CD4-positive, alpha-beta T cell treated with Interferon alpha-2 for 1 hour (primary cell): ENCODE measurements at places on chromosomes 2 and 18.

DNA sequence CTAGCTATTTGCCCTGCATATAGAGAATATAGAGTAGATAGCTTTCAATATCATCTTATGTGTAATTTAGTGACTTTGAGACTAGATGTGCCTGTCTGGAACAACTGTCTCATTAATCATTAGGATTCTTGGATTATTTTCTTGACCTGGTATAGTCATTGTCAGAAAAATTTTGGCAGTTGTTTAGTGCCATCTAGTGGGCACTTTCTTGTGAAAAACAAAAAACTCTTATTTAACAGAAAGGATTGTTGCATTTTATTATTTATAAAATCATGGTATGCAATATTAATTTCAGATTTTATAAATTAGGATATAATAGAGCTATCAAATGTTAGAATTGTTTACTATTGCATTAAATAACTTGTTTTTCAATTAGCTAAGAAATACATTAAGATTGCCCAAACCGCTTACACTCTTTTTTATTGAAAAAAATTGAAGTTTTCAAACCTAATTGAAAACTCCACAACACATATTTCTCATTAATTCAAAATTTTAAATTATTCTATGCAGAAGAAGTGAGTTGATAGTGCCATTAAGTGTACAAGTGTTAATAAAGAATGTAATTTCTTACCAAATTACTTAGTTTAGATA, 80.3 kb downstream of the DYNAP start:
- peak; percentile 38 for DNase-seq

DNA sequence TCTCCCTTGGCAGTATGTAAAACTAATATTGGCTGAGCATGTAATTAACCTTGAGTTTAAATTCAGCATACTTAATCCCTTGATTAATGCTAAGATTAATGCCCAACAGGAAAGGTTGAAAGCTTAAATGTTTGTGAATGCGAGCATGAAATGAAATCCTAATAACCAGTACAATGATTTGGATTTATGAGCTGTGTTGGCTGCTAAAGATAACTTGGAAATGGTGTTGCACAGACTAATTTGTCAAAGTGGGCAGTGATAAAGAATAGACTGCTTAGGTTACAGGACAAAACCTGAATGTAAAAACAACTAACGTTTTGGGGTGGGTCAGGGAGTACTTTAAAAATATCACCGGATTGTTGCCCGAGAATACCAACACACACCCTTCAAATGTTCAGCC, 70.6 kb downstream of the MGAT5 start:
- no peak for DNase-seq

DNA sequence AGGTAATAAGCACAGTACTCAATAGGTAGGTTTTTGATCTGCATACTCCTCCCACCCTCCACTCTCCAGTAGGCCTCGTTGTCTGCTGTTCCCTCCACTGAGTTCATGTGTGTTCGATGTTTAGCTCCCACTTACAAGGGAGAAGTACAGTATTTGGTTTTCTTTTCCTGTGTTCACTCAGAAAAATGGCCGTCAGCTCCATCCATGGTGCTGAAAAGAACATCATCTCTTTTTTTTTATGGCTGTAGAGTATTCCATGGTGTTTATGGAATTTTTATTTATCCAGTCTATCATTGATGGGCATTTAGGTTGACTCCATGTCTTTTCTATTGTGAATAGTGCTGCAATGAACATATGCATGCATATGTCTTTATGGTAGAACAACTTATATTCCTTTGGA, 849.7 kb upstream of the NRXN1 start:
- DNase-seq, result no peak

DNA sequence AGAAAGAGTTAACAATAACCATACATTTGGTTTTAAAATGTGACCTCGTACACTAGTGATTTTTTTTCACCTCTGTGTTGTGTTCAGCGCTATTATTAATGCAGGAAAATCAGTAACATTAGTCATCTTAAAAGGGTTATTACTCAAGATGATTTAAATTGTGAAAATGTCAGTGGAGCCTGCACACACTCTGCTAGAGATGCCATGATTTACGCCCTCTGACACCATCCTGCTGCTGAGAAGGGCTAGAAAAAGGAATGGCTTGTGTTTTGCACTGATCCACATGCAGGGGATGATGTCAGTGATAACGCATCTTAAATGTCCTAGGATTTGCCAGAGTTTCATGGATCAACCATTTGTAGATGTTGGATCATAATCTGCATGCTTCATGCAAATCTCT, 121.3 kb upstream of the BOD1L2 start:
- DNase-seq, result no peak

DNA sequence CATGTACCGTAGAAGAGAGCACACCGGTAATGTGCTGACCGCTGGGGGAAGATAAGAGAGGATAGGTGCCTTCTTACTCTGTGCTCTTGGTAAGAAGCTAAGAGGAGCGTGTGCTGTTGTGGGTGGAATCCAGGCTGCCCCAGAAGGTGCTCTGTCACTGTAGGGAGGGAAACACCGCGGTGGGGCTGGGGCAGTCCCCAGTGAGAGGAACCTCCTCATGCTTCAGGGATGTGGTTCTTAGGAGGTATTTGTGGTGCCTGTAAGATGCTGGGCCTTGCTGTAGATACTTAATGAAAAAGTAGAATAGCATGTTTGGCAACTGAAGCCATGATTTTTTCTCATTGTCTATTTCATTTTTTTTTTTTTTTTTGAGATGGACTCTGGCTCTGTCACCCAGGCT, 1.1 kb downstream of the COLEC11 start:
- DNase-seq, result no peak

- DNase-seq, result no peak
These were observed 729.7 kb upstream of the ID2 start for GRCh38 chr2:7952046-7952745.

DNA sequence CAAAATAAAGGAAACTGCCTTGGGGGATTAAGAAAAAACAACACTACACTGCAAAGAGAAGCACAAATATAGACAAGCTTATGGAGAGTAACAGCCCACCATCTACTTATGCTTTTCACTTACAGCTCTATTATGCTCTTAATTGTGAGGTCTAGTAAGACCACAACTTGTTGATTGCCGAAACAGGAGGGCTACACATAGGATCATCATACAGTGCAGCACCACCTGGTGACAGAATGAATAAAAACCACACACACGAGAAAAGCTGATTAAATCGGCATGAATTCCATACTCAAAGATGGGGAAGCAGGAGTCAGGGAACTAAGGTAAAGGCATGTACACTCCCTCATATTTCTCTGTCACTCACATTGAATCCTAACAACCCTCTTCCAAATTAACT, 259.2 kb downstream of the IKZF2 start:
- DNase-seq, result no peak

GRCh38 chr2:110818767-110819481, 86.6 kb downstream of the ACOXL start:
- no peak for DNase-seq

GRCh38 chr2:122670897-122671296, 915.4 kb downstream of the TSN start:
- no peak for DNase-seq

DNA sequence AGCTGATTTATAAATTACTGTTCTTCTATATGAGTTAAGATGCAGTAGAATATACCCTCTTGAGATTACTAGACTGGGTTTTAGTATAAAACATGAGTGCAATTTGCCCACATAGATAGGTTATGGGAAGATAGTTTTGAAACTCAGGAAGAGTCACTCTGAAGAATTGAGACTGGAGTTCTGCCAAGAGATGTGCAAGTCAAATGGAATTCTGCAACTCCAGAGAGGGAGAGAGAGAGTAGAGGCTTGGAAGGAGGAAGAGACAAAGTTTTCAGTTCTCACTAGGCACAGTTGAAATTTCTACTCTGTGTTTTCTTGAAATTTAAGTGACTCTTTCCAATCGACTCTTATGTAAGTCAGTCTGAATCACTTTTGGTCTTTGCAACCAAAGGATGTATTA, 878.8 kb downstream of the TSN start:
- DNase-seq, result no peak

- no peak for DNase-seq
These were observed 329.5 kb upstream of the CHAC2 start for GRCh38 chr2:53438100-53438499.

- no peak for DNase-seq
These were observed 21.9 kb upstream of the LOXHD1 start for GRCh38 chr18:46678785-46679399.

DNA sequence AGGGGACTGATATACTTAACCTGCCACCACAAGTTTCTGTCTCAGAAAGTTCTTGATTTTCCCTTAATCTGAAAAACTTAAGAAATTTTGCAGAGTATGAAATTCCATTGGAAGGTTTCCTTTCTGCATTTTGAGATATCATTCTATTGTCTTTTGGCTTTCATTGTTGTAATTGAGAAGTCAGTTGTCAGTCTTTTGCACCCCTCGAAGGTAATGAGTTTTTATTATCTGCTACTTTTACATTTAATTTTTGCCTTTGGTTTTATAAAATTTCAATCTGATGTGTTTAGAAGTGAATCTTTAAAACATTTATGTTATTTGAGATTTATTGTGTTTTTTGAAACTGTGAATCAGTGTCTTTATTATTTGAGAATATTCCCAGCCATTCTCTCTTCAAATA, 4.8 kb upstream of the IL36A start:
- no peak for DNase-seq
